ENCODE measurements at places on chromosomes 12 and 14.

GRCh38 chr12:108565976-108566375 is 3.6 kb downstream of the ISCU start:
- DNase-seq, result peak; percentile 52

DNA sequence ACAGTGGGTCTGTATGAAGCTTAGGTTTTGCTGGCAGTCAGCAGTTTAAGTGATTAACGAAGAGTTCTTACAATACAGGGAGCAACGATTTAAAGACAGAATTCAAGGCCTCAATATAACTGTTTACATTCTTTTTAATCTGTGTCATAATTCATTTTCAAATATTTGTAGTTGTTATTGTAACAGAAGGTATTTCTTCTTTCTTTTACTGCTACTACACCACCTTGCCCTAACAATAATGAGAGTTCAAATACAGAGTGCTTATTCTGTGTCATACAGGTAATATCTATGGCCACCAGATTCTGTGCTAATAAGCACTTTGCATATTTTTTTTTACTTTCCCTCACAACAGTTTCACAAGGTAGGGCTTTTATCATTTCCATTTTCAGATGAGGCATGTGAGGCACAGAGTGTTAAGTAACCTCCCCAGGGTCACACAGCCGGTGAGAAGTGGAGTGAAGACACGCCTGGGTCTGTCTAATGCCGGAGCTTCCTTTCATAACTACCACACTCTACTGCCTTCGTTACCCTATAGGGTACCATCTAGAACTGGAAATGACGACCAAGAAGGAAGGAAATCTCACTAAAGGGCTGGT is 81.9 kb downstream of the PELI2 start:
- DNase-seq, result no peak

DNA sequence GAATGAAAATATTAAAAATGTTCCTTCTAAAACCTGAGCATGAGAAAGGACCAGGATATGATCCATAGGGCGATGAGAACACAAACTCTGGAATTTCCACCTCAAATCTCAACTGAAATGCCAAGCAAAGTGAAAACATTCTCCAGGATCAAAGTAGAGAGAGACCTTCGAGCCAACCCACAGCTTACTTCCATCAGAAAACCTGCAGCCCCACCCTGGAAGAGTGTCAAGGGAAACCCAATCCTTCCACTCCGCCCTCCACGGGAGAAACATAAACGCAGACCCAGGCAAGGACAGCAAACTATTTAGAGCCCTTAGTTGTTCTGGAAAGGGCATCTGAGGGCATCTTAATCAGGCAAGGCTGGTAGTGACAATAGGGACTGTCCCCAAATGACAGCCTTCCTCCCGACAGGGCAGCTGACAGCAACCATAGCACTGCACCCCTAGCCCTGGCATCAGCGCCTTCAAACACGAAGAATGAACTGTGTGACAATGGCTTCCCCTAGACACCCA is 21.8 kb downstream of the SLC15A4 start:
- DNase-seq, result no peak

DNA sequence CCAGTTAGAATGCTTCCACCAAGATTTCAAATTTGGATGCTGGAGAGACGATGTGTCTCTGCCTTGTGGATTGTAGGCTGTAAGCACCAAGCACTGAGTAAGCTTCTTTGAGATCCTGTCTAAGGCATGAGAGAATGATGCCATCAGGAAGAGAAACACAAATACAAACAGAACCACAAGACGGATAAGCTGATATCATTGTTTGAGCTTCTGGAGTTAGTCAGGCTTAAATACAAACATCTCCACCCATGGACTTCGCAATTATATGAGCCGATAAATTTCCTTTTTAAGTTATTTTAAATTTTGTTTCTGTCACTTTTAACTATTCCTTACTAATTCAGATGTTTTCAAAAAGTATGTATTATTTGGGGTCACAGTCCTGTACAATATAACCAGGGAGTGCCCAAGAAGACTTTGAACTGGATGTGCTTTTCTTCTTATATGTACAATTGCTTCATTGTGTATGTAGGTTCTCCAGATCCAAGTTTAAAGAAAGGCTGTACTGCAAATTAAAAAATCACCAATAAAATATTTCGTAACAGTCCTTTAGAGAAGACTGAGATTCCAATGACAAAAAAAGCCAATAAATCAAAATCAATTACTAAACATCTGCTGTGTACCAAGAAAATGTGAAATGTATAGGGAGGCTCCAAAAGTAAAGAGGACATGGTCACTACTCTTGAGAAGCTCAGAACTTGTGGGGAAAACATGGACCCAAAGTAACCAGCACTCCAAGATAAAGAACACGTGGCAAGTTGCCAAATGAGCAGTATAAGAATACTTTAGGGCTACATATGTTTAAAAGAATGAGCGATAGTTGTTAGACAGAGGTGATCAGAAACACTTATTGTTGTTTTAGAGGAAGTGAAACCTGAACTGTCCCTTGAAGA is 274.1 kb downstream of the ADAMTS20 start:
- DNase-seq, result no peak

DNA sequence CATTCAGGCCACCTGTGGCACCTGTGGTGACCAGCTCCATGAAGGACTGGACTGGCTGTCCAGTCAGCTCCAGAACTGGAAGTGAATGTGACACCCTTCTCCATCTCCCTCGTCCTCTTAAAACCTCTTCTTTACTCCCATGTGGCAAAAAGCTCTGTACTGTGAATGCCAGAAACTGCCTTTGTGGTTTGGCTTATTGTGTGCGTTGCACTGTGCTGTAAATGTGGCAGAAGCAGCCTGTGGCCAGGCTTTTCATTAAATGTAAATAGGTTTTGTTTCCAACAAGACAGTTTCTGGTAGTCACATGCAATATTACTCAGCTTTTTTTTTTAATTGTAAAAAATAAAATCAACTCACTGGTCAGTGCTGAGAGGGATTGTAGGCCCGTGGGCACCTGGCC is 453.7 kb downstream of the ATP23 start:
- no peak for DNase-seq
